Fibroblast of skin of left quadriceps (primary cell): ENCODE measurements at places on chromosomes 3 and 15.

DNA sequence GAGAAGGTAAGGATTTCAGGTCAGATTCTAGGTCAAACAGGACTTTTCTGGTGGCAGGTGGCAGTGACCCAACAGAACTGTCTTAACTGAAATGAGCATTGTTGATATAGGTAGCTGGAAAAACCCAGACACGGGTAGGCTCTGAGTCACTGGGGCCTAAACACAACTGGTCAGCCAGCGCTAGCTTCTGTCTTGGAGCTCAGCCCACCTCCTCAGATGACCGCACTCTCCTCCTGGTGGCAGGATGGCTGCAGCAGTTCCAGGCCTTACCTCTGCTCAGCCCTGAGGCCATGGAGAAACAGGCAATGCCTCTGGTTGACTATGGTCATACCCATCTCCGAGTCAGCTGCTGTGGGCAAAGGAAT is 61.1 kb upstream of the GATA2 start:
- DNase-seq: no peak

GRCh38 chr15:41559239-41559782 is 299 bp downstream of the TYRO3 start:
- DNase-seq: no peak

DNA sequence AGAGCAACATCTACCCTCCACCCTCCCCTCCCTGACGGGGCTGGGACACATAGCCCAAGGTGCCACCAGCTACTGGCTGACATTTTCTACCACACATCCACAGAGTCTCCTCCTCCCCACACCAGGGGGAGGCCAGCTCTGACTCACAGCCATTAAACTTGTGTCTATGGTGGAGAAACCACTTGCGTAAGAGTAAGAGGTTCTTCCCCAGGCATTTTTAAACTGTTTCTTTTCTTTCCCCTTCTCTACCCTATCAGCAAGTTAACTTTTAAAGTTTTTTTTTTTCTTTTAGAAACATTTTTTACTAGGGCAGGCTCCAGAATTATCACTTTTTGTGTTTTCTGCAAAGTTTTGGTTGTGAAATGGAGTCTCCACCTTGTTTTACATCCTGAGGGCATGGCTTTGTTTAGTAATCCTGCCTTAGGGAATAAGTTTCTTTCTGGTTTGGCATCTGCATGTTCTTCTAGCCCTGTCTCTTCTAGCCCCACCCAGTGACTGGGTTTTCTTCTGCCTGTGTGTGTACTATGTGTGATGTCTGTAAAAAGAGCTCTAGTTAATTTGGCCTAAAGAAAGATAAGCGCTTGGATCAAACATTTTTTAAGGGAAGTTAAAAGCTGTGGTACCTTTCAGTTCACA is 148.8 kb upstream of the GADL1 start:
- peak; percentile 12 for DNase-seq

GRCh38 chr15:70517194-70517590 is 246.2 kb downstream of the UACA start:
- DNase-seq: no peak

DNA sequence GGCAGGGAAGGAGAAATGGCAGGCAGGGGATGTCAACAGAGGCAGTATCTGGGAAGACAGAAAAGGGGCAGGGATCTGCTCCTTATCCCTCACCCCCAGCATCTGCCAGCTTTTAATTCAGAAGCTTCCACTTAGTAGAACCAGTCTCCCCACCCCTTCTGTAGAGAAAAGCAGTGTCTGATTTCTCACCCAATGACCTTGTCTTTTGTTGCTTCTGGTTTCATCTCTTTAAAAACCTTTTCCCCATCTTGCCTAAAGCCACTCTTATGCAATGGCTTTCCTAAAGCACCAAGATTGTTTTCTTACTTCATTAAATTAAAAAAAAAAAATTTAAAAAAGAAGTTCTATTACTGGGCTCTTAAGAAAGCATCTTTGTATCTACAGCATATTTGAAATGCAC is 27.8 kb downstream of the ARHGEF3 start:
- no peak for DNase-seq

DNA sequence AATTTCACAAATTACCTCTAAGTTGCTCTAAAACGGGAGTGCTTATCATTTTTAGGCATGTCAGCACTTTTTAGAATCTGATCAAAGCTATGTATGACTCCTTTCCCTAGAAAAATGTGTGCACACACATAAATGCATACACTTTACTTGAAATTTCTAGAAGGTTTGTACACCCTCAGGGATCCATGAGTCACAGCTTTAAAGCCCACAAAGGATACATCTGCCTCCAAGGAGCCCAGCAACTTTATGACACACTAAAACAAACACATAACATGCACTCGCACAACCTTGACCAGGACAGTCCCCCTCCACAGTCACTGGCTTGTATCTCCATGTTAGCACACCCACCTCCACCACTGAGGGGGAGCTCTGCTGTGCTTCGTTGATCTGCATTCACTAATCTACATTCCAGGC is 722.0 kb upstream of the CFAP20DC start:
- peak; percentile 61 for DNase-seq

- DNase-seq: no peak
These were observed 411.0 kb upstream of the NR2F2 start for GRCh38 chr15:95919460-95919859.

DNA sequence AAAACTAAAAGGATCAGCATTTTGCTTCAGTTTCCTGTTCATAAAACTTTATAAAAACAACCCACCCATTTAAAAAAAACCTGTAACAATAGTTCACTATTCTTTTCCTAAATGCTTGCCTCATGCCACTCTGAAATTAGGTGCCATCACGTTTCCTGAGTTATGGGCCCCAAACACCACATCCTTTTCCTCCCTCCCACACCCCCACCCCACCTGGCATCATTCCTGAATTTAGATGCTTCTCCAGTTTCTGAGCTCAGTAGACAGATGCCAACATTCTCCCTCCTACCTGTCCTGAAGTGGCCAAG is 11.9 kb upstream of the ARHGEF3 start:
- DNase-seq: no peak

DNA sequence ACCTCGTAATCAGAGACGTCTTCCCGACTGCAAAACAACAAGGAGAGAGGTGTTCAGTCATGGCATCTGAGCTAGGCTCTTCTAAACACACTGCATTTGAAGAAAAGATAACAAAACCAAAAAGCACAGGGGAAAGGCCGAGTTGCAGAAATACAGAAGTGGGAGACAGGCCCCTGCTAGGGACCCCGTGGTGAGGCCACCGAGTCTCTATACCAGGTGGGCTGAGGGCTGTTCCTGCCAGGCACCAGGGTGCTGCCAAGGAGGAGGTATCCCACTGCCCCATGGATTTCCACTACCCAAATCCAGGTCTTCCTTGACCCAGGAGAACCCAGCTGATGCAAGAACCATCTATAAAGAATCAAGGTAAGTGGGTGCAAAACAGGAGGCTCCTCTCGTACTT is 31.1 kb downstream of the RAB6B start:
- no peak for DNase-seq

DNA sequence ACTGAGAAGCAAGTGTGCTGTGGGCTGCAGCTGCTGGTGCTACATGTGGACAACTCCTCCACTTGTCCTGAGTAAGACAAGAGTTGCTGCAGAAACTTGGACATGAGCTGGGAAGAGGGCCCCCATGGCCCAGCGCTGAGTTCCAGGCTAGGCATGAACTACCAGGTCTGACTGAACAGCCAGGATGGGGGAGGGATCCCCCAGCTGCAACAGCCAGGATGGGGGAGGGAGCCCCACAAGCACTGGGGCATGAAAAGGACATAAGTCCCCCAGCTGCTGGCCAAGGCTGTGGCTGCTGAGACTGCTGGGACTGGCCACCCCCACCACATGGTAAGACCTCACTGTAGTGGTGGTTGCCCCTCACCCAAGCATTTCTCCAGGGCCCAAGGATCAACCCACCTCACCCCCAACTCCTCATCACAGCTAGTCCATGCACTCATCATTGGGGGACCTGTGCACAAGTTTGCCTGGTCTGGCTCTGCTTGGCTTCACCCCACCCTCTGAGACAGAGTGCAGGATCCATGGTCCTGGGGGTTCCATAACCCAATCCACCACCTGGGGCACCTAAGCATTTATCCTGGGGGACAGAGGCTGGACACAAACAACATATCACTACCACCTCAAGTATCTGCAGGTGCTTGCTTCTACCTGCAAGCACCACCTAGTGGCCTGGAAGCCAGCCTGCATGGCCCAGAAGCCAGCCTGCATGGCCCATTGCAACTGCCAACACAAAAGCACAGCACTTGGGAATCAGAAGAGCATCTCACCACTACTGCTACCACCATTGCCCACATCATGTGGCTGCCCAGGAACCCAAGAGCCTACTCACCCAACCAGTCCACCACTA is 84.5 kb upstream of the STT3B start:
- DNase-seq: no peak

DNA sequence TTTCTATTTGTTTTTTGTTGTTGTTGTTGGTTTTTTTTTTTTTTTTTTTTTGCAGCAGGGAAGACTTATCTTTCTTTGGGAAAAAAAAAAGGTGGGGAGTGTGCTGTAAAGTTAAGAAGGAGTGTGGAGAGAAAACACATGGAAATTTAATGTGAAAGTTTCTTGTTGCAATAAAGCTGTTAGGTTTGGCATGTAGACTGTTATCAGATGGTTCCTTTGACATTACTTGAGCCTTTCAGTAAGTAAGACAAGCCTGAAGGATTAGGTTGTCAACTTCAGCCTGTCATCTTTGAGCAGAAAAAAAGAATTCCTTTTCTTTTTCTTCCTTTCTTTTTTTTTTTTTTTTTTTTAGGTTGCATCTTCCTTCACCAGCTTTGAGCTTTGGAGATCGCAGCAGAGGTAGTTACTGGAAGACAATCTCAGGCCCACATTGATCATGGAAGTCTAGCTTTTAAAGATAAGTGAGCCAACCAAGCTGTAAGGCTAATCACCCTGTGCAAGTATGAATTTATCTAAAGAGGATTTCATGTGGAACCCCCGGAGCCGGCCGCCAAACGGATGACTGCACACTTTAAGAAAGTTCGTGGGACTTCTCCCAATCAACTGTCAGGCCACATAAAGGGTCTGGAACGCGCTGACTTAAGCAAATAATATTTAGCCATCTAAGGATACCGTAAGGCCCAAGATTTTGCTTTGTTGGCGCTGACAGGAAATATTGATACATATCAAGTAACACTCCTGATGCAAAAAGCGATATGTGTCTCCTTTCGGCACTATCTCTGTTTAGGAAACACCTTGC is 1040.1 kb upstream of the NR2F2 start:
- no peak for DNase-seq

GRCh38 chr3:194395778-194396538 is 3.1 kb downstream of the GP5 start:
- DNase-seq: peak; percentile 42

GRCh38 chr15:33344111-33344510 is 33.3 kb downstream of the RYR3 start:
- DNase-seq: no peak

DNA sequence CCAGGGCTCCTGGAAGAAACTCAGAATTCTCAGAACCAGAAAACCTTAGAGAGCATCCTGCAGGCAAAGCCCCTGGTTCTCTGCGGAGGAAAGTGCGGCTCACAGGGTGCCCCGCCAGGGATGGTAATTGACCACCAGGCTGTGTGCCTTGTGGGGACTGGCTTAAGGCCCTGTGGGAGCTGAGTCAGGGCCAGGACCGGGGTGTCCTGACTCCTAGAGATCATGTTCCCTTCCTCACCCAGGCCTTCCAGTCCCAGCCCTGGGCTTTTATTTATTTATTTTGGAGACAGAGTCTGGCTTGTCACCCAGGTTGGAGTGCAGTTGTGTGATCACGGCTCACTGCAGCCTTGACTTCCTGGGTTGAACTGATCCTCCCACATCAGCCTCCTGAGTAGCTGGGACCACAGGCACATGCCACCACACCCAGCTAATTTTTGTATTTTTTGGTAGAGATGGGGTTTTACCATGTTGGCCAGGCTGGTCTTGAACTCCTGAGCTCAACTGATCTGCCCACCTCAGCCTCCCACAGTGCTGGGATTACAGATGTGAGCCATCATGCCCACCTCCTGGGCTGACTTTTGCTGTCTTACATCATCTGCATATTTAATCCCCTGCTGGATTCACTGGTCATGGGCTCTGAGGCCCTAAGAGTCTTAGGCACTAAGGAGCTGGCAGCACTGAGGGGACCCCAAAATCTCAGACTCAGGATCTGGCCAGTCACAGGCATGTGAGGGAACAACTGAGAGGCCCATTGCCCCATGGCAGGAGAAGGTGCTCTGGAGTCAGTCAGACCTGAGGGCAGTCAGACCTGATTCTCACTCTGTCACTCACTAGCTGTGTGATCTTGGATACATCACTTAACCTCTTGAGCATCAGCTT is 20.4 kb upstream of the LAMP3 start:
- DNase-seq: no peak

- no peak for DNase-seq
These were observed 38.6 kb upstream of the HES1 start for GRCh38 chr3:194097141-194097882.

DNA sequence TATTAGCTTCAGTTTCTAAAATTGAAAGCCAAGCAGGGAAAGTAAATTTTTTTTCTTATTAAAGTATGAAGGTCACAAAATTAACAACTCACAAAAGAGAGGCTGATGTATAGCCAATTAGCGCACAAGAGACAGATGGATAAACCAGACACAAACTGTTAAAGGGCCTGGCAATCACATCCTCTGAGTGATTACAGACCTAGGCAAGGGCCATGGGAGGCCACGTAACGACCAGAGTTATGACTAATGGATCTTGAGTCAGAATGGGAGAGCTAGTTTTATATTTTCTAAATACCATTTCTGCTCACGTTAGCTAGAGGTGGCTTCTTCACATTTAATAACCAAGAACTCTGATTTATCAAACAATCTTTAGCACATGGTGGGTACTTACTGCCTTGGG is 17.8 kb upstream of the SCAMP5 start:
- no peak for DNase-seq
